ENCODE measurements at places on chromosomes 12 and 14.
A peak's percentile ranks its signal among the peaks of the same experiment; 100 is the strongest.

GRCh38 chr12:47891356-47891755 lies 13.4 kb downstream of the VDR start:
- no peak for DNase-seq

- no peak for DNase-seq
These were observed 287.7 kb upstream of the RTL1 start for GRCh38 chr14:101191101-101191720.

DNA sequence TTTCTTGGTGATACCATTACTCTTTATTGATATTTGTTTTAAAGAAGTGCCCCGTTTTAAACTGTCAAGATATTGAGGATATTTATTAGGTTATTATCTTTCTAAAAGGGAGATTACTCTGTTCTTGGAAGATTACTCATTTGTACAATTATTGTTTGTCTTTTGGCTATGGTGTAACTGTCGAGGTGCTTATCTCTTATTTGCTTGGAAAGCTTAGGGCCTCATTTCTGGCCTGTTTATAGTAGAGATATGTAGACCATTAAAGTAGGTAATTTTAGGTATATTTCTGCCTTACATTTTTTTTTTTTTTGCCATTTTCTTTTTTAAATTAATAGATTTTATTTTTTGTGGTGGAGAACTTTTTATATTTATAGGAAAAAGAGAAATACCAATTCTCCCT lies 74.2 kb downstream of the KTN1 start:
- no peak for DNase-seq

DNA sequence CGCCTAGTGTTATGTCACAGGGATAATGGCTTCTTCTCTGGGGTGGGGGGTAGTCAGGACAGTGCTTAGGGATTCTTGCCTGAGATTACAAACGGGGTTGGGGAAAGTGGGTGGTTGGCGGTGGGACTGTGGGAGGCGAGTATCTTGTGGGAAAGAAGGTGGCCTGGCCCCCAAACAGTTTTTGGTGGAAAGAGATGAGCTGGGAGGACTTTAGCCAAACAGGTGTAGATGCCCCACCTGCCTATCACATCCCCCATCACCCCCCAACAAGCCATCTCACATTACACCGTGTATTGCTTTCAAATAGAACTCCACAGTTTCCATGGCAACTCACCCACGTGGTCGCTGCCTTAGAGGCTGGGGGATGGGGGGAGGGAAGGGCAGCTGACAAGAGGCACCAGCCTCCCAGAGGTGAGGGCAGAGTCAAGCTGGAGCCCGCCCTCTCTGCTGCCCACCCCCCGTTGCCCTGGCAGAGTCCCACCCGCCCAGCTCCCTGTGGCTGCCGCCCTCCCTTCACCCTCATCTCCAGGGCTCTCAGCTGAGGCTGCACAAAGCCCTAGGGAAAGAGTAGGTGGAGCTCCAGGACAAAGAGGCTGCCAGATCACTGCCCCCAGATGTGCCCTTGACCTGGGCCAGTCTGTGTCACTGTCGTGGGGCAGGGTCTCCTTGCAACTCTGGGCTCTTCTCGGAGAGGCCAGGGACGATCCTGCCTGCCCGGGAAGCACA lies 98.3 kb downstream of the LRRC74A start:
- DNase-seq: no peak

- peak; percentile 46 for DNase-seq
These were observed 31.3 kb upstream of the SMUG1 start for GRCh38 chr12:54220092-54220557.

DNA sequence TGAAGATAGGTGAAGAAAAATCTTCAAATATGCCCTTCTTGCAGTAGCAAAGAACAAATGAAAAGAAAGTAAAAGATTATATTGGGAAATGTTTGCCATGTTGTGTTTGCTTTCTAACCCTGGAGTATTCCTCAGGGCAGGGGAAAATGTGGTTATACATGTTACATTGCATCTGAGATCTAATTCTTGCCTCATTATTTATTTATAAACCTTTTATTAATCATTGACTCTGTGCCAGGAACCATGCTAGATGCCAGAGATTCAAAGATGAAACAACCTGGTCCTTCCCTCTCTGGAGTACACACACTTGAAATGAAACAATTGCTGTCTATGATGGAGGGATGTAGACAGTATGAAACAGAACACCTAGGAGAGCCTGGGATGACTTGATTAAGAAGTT lies 128.1 kb upstream of the HMGA2 start:
- no peak for DNase-seq

GRCh38 chr12:77954206-77954555 lies 123.5 kb downstream of the NAV3 start:
- no peak for DNase-seq

- DNase-seq: no peak
These were observed 166.1 kb upstream of the E2F7 start for GRCh38 chr12:77231501-77231918.

- DNase-seq: no peak
These were observed 250.5 kb upstream of the ATP2B1 start for GRCh38 chr12:89959179-89959578.

GRCh38 chr12:10701843-10702242 lies 21.3 kb downstream of the YBX3 start:
- no peak for DNase-seq

DNA sequence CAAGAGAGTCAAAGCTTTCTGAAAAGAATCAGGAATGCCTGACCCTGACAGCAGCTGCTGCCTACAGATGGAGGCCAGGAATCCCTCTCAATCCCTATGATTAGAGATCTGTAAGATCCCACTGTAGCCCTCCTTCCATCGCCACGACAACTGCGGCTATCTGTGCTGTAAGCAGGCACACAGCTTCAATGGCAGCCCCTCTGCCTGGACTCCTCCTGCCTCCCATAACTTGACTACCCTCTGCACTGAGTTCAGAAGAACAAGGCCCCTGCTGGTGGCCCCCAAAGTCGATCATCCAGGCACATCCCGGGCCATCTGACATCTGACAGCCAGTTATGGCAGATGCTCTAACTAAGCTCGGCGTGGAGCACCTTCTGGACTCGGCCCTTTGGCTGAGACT lies 2.9 kb downstream of the CLMN start:
- DNase-seq: no peak

DNA sequence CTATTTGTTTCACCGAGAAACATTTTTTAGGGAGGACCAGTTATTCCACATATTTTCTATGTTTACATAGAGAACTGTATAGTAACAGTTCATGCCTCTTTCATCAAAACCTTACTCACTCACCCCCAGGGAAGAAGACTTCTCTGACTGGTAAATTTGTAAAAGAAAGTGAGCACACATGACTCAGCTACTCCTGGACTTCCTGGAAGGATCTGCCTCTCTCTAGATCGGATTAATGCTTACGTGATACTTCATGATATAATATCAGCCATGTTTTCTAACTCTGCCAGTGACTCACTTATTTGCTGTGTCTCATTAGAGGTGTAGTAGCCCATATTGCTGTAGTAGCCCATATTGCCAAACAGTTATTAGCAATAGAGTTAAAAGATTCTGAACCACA lies 494.3 kb upstream of the ATXN7L3B start:
- DNase-seq: peak; percentile 29

DNA sequence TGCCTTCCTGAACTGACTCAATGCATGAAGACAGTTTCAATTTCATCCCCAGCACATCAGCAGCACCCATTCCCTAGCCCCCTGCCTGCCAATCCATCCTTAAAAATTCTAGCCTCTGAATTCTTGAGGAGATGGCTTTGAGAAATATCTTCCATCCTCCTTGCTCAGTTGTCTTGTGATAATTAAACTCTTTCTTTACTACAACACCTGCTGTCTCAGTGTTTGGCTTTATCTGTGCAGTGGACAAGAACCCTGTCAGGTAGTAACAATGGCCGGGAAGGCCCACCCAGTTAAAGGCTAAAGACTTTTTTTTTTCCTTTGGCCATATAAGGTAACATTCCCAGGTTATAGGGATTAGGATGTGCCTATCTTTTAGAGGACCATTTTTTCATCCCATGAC lies 114.4 kb upstream of the NAP1L1 start:
- no peak for DNase-seq

DNA sequence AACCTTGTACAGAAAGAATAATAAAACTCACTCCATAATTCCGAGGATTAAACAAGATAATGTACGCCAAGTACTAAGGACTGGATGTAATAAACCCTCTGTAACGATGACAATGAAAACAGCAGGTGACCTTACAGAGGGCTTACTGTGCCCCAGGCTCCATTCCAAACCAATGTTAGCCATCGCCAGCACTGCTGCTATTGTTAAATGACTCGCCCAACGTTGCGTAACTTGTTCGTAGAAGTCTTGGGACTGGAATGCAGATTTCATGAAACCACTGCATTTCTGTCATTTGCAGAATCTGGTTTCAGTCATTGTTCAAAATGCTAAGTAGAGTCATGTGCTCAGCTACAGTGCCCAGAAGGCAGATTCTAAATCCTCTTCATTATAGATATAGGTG lies 728 bp upstream of the STON2 start:
- peak; percentile 64 for DNase-seq

- DNase-seq: no peak
These were observed 229.4 kb downstream of the BCL11B start for GRCh38 chr14:99042381-99043266.

GRCh38 chr12:127342861-127343260 lies 924.1 kb upstream of the TMEM132C start:
- no peak for DNase-seq

GRCh38 chr14:70830998-70831781 lies 21.9 kb upstream of the MAP3K9 start:
- no peak for DNase-seq

- no peak for DNase-seq
These were observed 86.4 kb downstream of the CAPZA3 start for GRCh38 chr12:18824287-18824686.

DNA sequence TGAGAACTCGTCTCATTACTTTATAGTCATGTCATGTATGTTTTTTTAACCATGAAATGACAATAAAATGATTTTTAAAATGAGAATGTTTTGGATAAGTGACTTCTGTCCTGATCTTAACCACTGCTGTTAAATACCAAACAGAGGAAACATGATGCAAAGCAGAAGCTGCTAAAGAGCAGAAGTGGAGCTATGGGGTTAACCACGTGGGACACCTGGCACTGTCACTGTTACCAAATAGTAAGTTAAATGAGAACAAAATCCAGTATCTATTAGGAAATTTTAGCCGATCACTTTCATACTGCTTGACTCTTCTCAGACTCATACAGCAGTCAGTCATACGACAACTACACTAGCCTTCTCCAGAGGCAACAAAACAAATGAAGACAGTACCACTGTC lies 82.4 kb downstream of the SCAF11 start:
- no peak for DNase-seq

DNA sequence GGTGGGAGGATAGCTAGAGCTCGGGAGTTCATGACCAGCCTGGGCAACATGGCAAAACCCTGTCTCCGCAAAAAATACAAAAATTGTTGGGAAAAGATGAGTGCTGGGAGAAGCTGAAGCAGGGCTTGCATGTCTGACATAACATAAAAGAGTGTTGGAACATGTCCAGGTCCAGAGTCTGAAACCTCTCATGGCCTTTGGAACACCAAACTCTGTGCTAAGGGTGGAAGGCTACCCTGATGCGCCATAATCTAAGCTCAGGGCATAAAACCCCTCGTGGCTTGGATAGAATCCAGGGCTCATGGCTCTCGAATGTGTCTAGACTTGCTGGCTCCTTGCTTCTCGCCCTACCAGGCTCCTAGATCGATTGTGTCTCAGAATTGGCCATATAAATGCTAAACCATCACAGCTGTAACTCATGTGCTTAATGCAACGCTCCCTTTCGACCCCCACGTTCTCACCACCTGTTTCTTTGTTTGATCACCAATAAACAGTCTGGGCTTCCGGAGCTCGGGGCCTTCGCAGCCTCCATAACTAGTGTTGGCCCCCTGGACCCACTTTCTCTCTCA lies 6.7 kb upstream of the CLEC7A start:
- no peak for DNase-seq

DNA sequence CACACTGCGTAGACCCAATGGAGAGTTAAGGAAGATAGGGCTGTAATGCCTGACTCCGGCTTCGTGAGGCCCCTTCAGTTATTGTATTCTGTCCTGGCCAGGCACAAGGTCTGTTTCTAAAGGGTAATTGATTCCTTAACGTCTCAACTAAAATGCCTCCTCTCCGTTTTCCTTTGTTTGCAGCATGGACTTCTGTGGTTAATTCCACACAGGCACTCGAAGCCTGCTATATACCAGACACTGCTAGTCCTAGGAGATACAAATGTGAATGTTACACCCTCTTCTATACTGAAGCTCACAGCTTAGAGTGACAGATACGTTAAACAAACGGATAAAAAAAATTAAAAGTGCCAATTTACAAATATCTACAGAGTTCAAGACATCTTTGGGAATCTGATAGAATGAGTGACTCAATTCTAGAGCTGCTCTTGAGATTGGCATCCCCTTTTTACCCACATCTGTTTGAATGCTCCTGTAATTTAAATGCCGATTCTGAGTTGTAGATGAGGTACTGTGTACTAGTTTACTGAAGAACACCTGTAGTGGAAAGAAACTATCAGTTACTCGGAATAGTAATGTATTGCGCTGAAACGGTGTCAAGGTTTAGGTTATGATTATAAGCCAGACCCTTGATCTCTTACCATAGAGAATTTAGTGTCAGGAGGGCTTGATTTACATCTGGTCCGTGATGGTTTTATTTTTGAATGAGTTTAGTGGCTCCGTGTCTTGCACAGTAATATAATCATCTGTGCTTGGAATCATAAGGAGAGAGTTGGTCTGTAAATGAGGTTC lies 784 bp downstream of the PSMA6 start:
- no peak for DNase-seq

GRCh38 chr12:108629824-108630476 lies 3.7 kb downstream of the SELPLG start:
- DNase-seq: peak; percentile 55

DNA sequence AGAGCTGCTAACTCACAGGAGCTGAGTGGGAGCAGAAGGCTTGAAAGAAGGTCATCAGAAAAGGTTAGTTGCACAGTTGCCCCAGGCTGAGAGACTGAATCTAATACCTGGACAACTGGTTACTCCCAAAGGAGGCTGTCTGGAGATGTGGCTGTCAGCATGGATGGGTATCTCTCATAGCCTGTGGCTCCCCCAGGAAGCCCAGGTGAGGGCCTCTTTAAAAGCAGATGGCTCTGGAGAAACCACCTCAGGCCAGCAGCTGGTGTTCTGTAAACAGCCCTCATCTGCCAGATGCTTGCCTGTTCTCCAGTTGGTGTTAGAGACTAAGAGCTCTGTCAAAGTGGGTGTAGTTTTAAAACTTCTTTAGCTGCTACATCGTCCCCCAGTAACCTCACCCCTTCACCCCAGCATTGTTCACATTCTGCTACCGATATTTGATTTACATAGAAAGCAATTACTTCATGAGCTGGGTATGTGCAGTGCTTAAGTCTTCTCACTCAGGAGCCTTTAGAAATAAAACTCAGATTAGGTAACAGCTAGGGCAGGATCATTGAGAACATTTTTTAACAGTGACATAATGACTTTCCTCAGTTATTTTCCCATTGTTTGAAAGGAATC lies 25.8 kb downstream of the DACT1 start:
- no peak for DNase-seq

DNA sequence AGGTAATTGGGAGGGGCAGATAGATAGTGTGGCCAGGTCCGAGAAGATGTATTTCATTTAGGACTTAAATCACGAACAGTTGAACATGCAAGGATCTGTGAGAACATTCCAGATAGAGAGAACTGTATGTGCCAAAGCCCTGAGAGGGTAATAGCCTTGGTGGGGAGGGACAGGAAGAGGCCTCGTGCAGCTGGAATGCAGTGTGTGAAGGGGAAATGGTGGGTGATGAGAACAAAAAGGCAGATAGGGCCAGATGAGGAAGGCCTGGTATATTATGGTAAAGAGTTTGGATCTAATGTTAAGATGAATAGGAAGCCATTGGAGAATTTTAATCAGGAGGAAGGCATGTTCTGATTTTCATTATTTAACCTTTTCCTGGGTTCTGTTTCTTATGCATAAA lies 136.3 kb downstream of the TPH2 start:
- no peak for DNase-seq

- DNase-seq: no peak
These were observed 385 bp downstream of the CAPRIN2 start for GRCh38 chr12:30754383-30754749.

All from HS-27A (cell line).